ENCODE measurements at places on chromosomes 2 and 18. TPM values are rescaled to one million over a fixed set of nuclear protein-coding genes. Genes with fewer than 3 reads are reported as not detected.

Gene GRHL1
- total RNA-seq = 0.37 TPM

Gene DES
- total RNA-seq = 3.7 TPM

Gene ELOA2
- not detected for total RNA-seq

Gene FAP
- 148 TPM for total RNA-seq
